AG04449 (cell line): ENCODE measurements at places on chromosomes 2 and 18.
A peak's percentile ranks its signal among the peaks of the same experiment; 100 is the strongest.

GRCh38 chr2:69018678-69019095, 5.7 kb downstream of the ANTXR1 start:
- no peak for DNase-seq

GRCh38 chr2:97732436-97733340, 19.3 kb downstream of the ZAP70 start:
- no peak for DNase-seq

GRCh38 chr18:58859907-58860306, 4.8 kb upstream of the ZNF532 start:
- DNase-seq: no peak

DNA sequence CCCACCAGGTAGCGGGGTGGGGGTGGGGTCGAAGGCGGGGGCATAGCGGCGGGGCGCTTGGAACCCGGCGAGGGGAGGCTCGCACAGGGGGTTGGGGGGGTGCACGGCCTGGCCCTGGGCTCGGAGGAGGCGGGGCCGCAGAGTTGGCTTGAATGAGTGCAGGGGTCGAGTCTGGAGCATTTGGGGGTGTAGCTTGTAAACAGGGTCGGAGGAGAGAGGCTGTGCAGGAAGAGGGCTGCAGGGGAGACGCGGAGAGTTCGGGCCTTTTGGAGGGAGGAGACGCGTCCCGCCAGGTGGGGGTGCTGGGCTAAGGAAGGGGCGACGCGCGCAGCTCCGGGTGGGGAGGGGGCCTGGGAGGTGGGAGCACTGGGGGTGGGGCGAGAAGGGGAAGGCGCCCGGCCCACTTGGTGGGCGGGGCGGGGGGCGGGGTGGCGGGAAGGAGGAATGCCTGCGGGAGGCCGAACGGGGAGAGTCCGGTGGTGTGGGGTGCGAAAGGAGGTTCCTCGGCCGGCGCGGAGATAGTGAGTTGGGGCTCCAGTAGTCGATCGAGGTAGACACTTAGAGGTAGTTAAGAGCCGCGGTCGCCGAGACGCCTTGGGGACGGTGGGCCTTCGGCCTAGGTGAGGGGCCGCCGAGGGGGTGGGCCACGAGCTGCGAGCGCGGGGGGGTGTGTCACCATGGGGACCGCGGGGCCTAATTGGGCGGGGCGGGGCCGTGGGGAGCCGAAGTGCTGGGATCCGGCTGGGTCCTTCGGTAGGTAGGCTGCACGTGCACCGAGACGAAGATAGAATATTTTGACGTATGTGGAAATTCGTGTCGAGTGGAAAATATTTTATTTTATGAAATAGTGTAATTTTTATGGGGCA, 774 bp downstream of the MSH6 start:
- no peak for DNase-seq

GRCh38 chr2:232994446-232994845, 18.6 kb downstream of the NGEF start:
- no peak for DNase-seq

GRCh38 chr2:203185864-203186263, 53.0 kb upstream of the CYP20A1 start:
- no peak for DNase-seq

DNA sequence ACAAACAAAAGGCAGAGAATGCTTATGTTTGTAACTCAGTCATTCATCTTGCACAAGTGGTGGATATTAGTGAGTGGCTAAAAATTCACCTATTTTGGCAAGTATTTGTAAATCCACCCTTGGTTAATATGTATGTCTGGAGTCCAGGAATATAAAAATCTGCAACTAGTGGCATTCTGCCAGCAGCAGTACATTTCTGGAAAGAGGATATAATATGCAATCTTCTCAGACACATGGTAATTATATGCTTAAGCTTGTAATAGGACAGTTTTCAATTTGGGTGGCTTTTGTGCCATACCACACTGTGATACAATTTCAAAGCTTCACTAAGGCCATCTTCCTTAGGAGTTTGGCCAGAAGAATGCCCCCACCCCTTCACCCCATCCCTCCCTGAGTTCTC, 693.3 kb downstream of the MBD2 start:
- DNase-seq: no peak

DNA sequence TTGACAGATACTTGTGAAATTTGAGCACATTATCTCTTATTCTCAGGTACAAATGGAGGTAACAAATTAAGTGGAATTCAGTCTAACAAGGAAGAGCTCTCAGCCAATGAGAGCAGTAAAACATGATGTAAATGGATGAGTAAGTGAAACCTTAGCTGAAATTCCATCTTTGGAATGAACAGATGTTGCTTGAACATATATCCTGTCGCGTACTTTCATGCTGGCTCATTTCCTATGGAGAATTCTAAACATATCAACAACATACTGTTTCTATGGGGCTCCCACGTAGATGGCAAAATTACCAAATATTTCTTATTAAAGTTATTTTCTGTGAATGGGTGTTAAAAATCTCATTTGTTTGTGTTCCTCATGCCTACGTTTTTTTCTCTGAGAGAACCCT, 256.3 kb upstream of the LINC00305 start:
- no peak for DNase-seq

GRCh38 chr2:25529034-25529433, 144.3 kb downstream of the DTNB start:
- no peak for DNase-seq

- DNase-seq: no peak
Measured at GRCh38 chr2:239517686-239518085, 116.9 kb upstream of the HDAC4 start.

- no peak for DNase-seq
Measured at GRCh38 chr2:239769554-239770245, 255.4 kb downstream of the NDUFA10 start.

DNA sequence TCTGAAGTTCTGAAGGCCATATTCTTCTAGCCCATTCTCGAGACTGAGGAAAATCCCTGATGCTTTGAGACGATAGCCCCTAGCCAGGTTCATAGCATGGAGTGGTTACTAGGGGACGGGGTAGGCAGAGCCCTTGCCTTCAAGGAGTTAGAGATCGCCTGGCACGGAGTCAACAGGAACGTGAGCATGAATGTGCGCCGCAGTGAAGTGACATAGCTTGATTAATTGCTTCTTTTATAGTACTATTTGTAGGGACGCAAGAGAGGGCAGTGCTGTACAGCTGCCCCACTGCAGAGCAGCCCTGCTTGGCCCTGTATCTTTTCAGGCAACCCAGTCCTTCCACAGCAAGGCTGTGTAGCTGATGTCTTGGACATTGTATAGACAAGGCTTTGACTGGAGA, 26.2 kb downstream of the HRH4 start:
- no peak for DNase-seq

DNA sequence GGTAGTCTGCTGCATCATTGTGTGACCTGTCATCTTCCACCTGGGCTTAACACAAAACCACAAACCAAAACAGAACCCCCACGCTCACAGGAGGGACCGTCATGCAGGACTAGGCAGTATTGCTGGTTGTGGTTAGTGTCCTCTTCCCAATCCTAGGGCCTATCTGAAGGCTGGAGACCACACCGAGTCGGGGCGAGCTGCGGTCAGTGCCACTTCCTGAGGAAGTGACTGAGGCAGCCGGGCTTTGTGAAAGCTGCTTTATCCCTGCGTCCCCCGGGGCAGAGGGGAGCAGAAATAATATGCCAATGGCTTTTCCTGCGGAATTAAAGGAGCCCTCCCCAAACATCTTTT, 22.9 kb downstream of the ZNF532 start:
- no peak for DNase-seq

GRCh38 chr2:127776122-127776780, 34.7 kb downstream of the WDR33 start:
- no peak for DNase-seq

GRCh38 chr2:166803373-166804000, 84.8 kb upstream of the XIRP2 start:
- DNase-seq: no peak

DNA sequence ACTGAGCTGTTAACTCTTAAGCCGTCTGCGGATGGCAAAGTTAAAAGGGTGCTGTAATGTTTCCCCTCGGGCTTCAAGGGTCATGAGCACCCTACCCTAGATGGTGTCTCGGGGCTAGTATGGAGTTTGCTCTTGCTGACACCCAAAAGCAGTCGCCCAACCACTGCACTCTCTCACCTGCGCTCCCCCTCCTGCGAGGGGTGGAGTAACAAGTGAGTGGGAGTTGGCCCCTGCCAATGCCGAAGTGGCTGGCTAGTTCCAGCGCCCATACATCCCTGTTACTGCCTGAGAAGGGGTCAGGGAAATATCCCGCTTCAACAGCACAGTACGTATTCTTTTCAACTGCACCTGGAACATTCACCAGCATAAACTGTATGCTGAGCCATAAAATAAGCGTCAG, 47.5 kb downstream of the FAM117B start:
- DNase-seq: no peak

DNA sequence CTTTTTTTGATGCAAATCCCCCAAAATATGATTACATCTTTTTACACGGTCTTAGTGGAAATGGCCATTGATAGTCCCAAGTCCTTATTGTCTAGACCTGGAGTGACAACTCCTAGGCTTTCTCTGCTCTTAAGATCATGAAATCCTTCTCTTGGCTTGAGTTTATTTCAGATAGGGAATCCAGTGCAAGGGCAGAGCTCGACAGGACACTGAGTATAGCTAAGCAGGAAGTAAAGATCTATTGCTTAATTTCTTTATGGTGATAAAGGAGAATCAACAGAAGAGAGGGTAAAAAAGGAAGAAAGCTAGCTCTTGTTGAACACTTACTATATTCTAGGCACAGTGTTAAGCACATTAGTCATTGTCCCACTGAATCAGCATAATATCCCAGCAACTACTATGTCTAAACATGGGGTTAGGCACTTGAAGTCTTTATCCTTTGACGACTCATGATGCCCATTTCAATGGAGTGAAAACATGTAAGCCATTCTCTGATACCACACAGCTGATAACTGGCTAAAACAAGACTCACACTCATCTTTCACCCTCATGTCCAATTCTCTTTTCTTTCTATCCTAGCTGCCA, 74.1 kb upstream of the LRATD1 start:
- DNase-seq: no peak

- no peak for DNase-seq
Measured at GRCh38 chr2:4668381-4668780, 965.0 kb downstream of the DCDC2C start.

GRCh38 chr2:45678791-45679348, 27.4 kb downstream of the PRKCE start:
- no peak for DNase-seq

- DNase-seq: peak; percentile 88
Measured at GRCh38 chr2:69694894-69695849, 46.8 kb upstream of the ANXA4 start.

- no peak for DNase-seq
Measured at GRCh38 chr2:42881732-42882131, 89.3 kb upstream of the HAAO start.

DNA sequence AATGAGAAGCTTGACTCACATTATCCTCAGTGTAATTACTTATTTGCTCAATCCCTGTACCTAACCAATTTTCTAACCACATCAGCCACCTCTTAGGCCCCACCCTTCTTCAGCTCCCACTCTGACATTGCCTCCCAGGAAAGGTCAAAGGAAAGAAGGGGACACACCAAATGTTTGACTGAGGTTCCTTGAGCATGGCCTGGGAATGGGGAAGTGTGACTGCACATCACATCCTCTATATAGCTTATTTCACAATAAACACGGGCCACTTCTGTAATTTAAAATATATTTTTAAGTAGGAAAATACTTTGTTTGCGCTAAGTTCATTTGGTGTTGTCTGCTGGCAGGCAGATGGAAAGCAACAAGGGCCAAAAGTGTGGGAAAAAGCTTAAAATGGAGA, 3.0 kb upstream of the FIGLA start:
- DNase-seq: no peak

DNA sequence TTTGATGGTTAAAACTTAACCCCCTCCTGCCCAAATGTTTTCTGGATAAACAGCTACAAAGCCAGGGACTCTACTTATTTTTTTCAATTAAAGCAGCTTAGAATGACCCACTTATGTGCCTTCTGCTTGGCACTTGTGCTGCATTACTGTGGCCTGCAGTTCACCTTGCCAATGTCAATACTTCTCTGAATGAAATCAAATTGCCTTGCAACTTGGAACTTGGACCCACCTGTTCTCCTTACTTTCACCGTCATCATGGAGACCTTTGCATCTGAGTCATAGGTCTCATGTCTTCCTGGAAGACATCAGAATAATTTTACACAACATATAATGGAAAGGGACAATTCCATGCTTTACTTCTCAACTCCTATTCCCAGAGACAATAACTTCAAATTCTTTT, 92.1 kb upstream of the FHL2 start:
- DNase-seq: no peak

DNA sequence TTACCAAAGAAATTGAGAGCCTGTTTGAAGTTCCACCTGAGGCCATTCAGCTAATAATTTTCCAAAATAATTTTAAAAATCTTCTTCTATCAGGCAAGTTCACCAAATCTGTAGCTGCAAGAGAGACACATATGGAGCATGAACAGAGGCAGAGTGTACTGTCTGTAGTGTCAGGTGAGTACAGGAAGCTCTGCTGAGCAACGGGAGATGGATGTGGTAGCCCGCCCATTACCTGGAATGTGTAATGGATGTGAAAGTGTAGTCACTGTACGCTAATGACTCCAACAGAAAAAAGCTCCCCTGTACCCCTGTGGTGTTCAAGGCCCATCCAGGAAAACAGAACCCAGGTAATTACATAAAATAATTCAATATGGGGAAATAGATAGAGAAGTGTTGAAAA, 311.5 kb downstream of the LRRTM4 start:
- no peak for DNase-seq

- no peak for DNase-seq
Measured at GRCh38 chr18:44747157-44747556, 66.5 kb downstream of the SETBP1 start.

- no peak for DNase-seq
Measured at GRCh38 chr2:79872656-79873055, 359.8 kb downstream of the CTNNA2 start.

GRCh38 chr2:49753344-49753985, 599.1 kb upstream of the FSHR start:
- no peak for DNase-seq

- no peak for DNase-seq
Measured at GRCh38 chr18:57906852-57907251, 103.7 kb upstream of the ATP8B1 start.

DNA sequence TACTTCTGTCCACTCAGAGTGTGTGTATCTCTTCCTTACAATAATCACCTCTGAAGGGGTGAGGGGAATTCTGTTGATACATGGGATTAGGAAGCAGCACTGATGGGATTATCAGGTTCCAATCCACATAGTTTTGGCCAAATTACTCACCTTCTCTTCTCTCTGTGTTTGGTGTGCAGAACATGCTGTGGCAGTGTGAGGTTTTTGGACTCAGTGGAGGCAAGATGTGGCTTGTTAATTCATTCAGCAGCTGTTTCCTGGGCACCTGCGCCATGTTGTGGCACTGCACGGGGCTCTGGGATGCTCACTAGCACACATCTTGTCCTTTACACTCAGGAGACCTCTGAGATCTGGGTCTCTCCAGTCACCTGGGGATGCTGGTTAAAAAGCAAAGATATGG, 350.3 kb upstream of the HS6ST1 start:
- no peak for DNase-seq

GRCh38 chr2:218276986-218277755, 6.9 kb downstream of the PNKD start:
- no peak for DNase-seq
